ENCODE measurements at places on chromosomes 5 and 9. TPM values are rescaled to one million over a fixed set of nuclear protein-coding genes. Genes with fewer than 3 reads are reported as not detected.

MINAR2 gene
- not detected for total RNA-seq

C5orf52 gene
- total RNA-seq: not detected

ZNF483 gene
- total RNA-seq: 16.0 TPM

PCDHA10 gene
- not detected for total RNA-seq

C1QTNF3 gene
- total RNA-seq: 7.1 TPM

MED7 gene
- total RNA-seq: 14.2 TPM

DNA sequence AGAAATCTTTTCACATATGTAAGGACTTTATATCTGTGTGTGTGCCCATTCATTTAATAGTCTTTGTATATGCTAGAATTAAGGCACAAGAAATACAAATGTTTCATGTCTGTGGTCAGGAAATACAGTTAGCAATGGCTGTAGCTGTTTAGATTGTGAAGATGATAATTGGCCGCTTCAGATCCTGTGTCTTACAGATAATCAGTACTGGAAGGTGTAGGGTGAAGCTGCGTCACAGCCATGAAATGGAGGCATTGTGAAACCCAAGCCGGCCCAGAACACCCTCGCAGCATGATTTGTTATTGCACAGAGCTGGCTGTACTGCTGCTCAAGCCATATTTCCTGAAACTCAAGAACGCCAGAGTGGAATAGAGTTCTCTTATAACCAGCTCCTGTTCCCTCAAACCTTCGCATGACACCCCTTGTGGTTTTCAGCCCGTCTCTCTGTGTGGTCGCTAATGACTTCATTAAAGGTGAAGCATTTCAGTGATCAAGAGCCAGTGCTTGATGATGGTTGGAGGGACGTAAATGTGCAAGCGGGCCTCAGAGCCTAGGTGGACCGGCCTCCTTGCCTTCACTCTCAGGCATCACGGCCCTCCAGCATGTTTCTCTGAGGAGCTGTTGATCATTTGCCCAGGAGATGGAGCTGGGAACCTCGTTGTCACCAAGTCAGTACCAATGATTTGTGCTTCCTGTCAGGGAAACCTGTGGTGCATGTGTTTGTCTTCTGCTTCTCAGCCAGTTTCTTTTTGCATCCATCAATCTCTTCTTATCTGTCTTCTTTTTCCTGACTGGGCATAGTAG is 80.1 kb downstream of the F2RL2 start:
- peak overlapping the region; percentile 33 for H3K4me3 ChIP-seq
- H3K27ac ChIP-seq: peak overlapping the region; percentile 73
- peak; percentile 60 for DNase-seq
- peaks cover 50% of the 10 kb centered on the region for H3K4me1 ChIP-seq
- no peaks in the 10 kb centered on the region for H3K36me3 ChIP-seq

DNA sequence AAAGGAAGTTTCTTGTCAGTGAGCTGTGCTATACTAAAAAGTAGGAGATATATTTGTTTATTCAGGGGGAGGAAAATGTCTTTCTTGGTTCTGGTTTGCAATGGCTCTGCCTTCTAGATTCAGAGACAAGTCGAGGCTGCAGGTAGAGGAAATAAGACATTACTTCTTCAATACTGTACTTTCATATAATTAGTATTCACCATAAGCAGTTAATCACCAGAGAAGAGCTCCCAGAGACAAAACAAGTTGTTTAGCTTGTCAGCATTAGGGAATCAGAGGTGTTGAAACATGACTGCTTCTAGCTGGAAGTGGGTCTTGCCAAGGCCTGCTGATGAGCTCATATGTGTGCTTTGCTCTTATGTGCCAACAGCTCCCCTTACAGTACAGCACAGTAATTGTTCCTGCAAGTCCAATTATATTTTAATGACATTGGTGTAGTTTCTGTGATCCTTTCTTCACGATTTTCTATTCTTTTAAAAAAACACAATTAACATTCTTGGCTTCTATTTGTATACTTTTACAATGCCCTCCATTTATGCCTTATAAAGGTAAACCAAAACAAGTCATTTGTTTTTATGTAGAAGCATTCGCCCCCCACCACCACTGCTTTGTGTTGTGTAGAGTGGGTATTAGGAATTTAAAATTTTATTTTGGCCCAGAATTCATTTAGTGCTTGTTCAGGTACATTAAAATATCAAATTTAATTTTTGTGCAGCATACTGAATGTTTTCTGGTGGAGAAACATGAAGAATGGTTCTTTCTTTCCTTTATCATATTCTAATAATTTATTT is 112.2 kb downstream of the RPS23 start:
- peak; percentile 45 for DNase-seq
- no peak overlapping the region for H3K4me3 ChIP-seq

DNA sequence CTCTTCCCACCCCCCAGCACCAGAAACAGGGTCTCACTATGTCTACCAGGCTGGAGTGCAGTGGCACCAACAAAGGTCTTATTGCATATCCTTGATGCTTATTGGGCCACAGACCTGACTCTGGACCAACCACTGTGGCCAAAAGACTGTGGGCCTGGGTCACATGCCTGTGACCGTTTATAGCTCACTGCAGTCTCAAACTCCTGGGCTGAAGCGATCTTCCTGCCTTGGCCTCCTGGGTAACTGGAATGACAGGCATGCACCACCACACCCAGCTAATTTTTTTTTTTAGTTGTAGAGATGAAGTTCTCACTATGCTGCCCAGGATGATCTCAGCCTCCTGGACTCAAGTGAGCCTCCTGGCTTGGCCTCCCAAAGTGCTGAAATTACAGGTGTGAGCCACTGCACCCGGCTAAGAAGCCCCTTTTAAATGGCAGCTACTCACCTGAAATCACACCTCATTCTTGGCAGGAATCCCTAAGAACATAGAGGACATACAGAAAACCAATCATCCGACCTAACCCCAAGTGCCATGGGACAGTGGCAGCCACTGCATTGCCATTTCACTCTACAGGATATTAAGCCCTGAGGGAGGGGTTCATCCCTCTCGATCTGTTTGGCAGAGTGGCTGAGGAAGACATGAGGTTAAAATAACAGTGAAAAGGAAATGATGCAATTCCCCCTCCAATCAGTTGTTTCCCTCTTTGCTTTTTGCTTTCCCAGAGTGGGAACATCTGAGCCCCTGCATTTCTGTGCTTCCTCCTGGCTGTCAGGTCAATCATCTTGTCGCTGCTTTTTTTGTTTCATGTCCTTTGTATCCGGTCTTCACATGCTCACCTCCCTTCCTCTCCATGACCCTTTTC is 74.6 kb downstream of the LRRC70 start:
- no peak overlapping the region for H3K27ac ChIP-seq
- H3K27me3 ChIP-seq: no peaks in the 10 kb centered on the region
- DNase-seq: no peak
- no peaks in the 10 kb centered on the region for H3K36me3 ChIP-seq

DNA sequence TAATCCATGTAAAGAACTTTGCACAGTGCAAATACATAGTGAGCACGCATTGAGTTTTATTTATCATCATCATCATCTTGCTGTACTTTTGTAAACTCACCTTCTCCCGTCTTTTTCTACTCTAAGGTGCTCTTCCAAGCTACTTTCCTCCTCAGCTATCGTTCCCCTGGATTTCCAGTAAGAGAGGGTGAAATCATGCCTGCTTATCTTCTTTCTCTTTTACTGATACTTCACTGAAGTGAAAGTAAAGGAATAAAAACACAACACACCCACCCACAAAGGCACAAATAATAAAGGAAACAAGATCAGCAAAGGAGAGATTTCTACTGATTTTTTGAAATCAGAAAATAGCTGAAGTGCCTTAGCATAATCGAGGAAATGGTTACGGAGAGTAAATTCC is 509.9 kb downstream of the RAB3C start:
- H3K4me3 ChIP-seq: no peak overlapping the region
- peaks cover 5% of the 10 kb centered on the region for H3K4me1 ChIP-seq
- no peaks in the 10 kb centered on the region for H3K27me3 ChIP-seq

DNA sequence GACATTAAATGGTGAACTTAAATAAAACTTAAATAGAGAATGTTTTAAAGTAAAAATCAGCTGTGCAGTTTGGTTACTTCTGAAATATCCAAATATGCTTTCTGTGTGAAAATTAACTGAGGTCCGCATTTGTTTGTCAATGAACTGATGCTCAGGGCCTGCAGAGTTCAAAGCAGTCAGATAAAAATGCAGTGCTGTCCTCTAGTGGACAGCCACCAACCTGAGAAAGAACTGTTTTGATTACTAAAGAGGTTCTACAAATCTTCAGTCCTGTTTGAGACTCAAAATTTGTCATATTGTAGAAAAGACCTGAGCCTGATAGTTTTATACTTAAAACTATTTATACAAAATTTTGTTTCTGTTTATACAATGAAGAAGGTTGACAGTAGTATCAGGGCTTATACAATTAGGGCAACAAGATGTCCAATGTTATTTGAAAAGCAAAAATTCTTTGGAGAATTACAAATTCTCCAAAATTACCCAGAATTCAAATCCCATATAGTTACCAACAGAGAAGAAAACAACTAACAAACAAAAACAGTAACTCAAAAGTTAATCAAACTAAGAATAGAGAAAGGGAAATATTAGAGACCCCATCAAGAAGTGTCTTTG is 232.3 kb upstream of the TBCA start:
- no peak overlapping the region for H3K27ac ChIP-seq
- DNase-seq: no peak
- no peak overlapping the region for H3K4me3 ChIP-seq
- H3K27me3 ChIP-seq: no peaks in the 10 kb centered on the region

GRCh38 chr9:79581794-79582193 is 10.0 kb downstream of the TLE4 start:
- peak; percentile 77 for DNase-seq
- no peaks in the 10 kb centered on the region for H3K27me3 ChIP-seq
- peaks cover 60% of the 10 kb centered on the region for H3K4me1 ChIP-seq
- no peaks in the 10 kb centered on the region for H3K36me3 ChIP-seq

DNA sequence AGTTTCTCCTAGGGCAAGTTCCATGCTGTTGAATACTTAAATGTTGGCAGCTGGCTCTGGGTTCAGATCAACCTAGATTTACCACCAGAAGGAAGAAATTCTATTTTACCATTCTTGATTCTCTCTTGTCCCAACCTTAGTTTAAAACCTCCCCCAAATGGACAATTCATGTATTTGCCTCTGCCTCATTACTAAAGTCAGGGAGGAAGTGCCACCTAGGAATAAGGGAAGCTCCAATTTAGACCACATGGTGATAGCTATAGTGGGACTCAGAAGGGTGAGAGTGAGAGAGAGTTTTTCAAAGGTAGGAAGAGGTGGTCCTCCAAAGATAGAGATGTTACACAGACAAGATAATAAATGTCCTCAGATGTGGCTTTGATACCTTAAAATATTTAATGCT is 53.4 kb upstream of the PAM start:
- H3K27ac ChIP-seq: no peak overlapping the region
- no peak for DNase-seq
- no peak overlapping the region for H3K4me3 ChIP-seq
- H3K36me3 ChIP-seq: no peaks in the 10 kb centered on the region
- H3K27me3 ChIP-seq: no peaks in the 10 kb centered on the region

DNA sequence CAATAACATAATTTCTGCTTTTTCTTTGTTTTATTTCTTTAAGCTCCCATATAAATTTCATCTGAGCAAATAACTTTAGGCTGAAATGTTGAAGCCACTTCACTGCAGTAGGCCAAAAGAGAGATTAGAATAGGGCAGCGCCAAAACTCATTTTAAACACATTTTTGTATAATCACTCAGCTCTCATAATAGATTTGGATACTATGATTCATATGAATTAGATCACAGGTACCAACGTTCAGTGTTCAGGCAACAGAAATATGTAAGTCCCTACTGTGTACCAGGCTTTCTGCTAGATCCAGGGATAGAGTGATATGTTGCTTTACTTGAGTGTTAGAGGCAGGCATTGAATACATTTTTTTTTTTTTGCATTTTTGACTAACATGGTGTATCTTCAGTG is 370.5 kb downstream of the PTPRD start:
- no peak overlapping the region for H3K27ac ChIP-seq
- H3K27me3 ChIP-seq: no peaks in the 10 kb centered on the region
- H3K36me3 ChIP-seq: no peaks in the 10 kb centered on the region
- DNase-seq: no peak
- no peak overlapping the region for H3K4me3 ChIP-seq

GRCh38 chr9:106843371-106843770 is 19.6 kb upstream of the ZNF462 start:
- no peak overlapping the region for H3K27ac ChIP-seq
- DNase-seq: no peak
- no peaks in the 10 kb centered on the region for H3K27me3 ChIP-seq
- no peaks in the 10 kb centered on the region for H3K36me3 ChIP-seq

- no peak overlapping the region for H3K4me3 ChIP-seq
- H3K27ac ChIP-seq: no peak overlapping the region
- no peaks in the 10 kb centered on the region for H3K4me1 ChIP-seq
- no peaks in the 10 kb centered on the region for H3K36me3 ChIP-seq
- no peak for DNase-seq
- no peaks in the 10 kb centered on the region for H3K27me3 ChIP-seq
Measured at GRCh38 chr5:68661237-68661636, 432.6 kb upstream of the SLC30A5 start.

- H3K4me3 ChIP-seq: no peak overlapping the region
- H3K36me3 ChIP-seq: no peaks in the 10 kb centered on the region
- H3K27ac ChIP-seq: no peak overlapping the region
- DNase-seq: no peak
- no peaks in the 10 kb centered on the region for H3K27me3 ChIP-seq
Measured at GRCh38 chr9:91185193-91185886, 176.4 kb downstream of the AUH start.

- no peak overlapping the region for H3K27ac ChIP-seq
- H3K4me1 ChIP-seq: peaks cover 34% of the 10 kb centered on the region
- H3K27me3 ChIP-seq: no peaks in the 10 kb centered on the region
- no peak for DNase-seq
- peaks cover 3% of the 10 kb centered on the region for H3K36me3 ChIP-seq
Measured at GRCh38 chr9:112315331-112316257, 17.8 kb downstream of the PTBP3 start.

DNA sequence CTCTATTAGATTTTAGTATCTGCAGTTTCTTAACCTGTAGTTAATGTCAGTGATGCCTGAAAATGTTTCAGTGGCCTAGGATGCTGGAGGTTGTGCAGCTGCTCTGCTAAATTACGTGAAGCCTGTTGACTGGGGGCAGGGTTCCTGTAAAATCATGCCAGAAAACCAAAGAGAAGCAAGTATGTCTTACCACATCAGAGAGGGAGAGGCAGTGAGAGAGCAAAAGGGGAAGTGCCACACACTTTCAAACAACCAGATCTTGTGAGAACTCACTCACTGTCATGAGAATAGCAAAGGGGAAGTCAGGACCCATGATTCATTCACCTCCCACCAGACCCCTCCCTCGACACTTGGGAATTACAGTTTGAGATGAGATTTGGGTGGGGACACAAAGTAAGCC is 83.9 kb upstream of the CYLC2 start:
- H3K4me1 ChIP-seq: no peaks in the 10 kb centered on the region
- no peak overlapping the region for H3K27ac ChIP-seq
- H3K27me3 ChIP-seq: no peaks in the 10 kb centered on the region
- no peak overlapping the region for H3K4me3 ChIP-seq
- H3K36me3 ChIP-seq: no peaks in the 10 kb centered on the region

GRCh38 chr5:123119334-123119986 is 30.4 kb downstream of the PRDM6 start:
- no peaks in the 10 kb centered on the region for H3K4me1 ChIP-seq
- H3K27me3 ChIP-seq: peaks cover 4% of the 10 kb centered on the region
- DNase-seq: no peak
- H3K36me3 ChIP-seq: no peaks in the 10 kb centered on the region
